ENCODE measurements at places on chromosomes 4 and X.

- no peak overlapping the region for H3K4me3 ChIP-seq
- no peaks in the 10 kb centered on the region for H3K4me1 ChIP-seq
- H3K36me3 ChIP-seq = no peaks in the 10 kb centered on the region
- H3K27me3 ChIP-seq = no peaks in the 10 kb centered on the region
- no peak for DNase-seq
- no peak overlapping the region for H3K27ac ChIP-seq
Measured at GRCh38 chr4:26397086-26397485, 76.3 kb downstream of the RBPJ start.

DNA sequence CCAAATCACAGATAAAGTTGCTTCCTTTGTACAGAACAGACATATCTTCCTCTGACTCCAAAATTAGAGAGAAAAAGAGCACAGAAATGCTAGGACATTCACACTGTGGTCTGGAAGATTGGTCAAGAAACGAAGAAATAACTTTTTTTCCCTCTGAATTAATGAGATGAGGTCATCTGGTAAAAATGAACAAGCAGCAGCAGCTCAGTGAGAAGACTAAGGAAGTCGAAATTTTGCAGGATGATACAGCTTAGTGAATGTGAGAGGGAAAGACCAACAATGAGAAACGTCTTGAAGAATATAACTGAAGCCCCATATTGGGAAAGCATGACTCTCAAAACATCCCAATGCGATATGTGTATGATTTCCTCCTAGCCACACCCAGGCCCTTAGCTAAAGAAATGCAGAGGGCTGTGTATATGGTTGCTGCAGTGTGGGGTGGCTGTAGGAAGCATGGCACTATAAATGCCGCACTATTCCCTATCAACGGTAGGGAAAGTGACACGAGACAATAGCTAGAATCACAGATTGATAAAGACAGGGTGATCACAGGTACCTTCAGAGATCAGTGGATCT is 208.6 kb downstream of the VEGFC start:
- no peak overlapping the region for H3K4me3 ChIP-seq
- no peaks in the 10 kb centered on the region for H3K27me3 ChIP-seq

GRCh38 chr4:167119392-167119791 is 114.9 kb downstream of the SPOCK3 start:
- H3K4me1 ChIP-seq = no peaks in the 10 kb centered on the region
- no peaks in the 10 kb centered on the region for H3K36me3 ChIP-seq
- no peak overlapping the region for H3K4me3 ChIP-seq

GRCh38 chr4:115973768-115974167 is 860.3 kb upstream of the NDST4 start:
- H3K27me3 ChIP-seq = no peaks in the 10 kb centered on the region
- no peak overlapping the region for H3K27ac ChIP-seq
- DNase-seq = no peak
- no peaks in the 10 kb centered on the region for H3K4me1 ChIP-seq
- H3K36me3 ChIP-seq = no peaks in the 10 kb centered on the region
- H3K4me3 ChIP-seq = no peak overlapping the region

GRCh38 chr4:94262163-94263016 is 54.7 kb downstream of the SMARCAD1 start:
- H3K27me3 ChIP-seq = no peaks in the 10 kb centered on the region
- peaks cover 7% of the 10 kb centered on the region for H3K36me3 ChIP-seq
- DNase-seq = no peak
- H3K27ac ChIP-seq = no peak overlapping the region
- no peaks in the 10 kb centered on the region for H3K4me1 ChIP-seq

- no peaks in the 10 kb centered on the region for H3K4me1 ChIP-seq
- no peak for DNase-seq
- H3K27me3 ChIP-seq = no peaks in the 10 kb centered on the region
- no peaks in the 10 kb centered on the region for H3K36me3 ChIP-seq
- no peak overlapping the region for H3K27ac ChIP-seq
Measured at GRCh38 chr4:53118676-53119075, 247.2 kb downstream of the SCFD2 start.

DNA sequence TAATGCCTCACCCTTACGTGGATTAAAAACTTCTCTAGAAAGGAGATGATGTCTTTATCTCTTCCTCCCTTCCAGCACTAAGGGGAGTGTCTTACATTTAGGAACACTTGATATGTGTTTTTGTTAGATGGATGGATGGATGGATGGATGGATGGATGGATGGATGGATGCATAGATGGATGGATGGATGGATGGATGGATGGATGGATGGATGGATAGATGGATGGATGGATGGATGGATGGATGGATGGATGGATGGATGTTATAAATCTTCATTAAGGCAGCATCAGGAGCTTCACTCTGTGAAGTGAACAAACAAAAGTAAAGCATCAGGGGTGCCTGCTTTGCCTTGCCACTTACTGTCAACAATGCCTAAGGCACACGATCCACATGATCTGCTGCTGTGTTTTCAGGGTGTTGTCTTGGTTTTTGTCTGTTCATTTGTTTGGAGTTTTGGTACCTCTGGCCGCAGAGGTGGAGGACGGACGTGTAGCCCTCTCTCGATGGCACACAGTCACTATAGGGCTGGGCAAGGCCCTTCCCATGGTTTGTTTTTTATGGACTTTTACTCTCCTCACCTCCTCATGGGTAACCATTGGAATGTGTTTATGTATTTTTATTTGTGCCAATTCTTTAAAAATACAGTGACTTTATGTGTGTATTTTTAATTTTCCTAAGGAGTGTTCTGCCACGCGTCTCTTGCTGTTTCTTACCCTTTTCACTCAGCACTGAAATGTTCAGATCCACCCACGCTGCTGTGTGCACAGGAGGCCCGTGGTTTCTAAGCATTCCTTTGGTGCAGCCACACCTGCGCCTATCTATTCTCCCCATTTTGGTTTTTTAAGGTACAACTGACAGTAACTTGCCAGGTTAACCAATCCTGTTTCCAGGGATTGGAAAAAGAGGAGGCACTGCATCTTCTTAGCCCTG is 91.8 kb upstream of the ENPP6 start:
- DNase-seq = no peak
- no peak overlapping the region for H3K4me3 ChIP-seq
- H3K36me3 ChIP-seq = no peaks in the 10 kb centered on the region
- no peaks in the 10 kb centered on the region for H3K27me3 ChIP-seq

DNA sequence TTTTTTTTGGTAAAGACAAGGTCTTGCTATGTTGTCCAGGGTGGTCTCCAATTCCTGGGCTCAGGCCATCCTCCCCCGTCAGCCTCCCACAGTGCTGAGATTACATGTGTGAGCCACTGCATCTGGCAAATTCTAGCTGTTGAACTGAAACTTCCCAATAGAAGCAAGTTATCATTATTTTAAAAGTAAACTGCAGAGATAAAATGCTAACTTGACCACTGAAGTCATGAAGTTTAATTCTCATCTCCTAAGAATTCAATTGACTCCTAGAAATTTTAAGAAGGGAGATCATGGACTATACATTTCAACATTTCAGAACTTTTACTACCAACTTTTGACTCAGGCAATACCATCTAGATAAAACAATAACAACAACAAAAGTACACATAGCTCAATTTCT is 11.7 kb upstream of the EXOSC9 start:
- H3K27ac ChIP-seq = no peak overlapping the region
- H3K36me3 ChIP-seq = no peaks in the 10 kb centered on the region
- DNase-seq = no peak
- H3K4me1 ChIP-seq = no peaks in the 10 kb centered on the region
- H3K4me3 ChIP-seq = no peak overlapping the region
- H3K27me3 ChIP-seq = peaks cover 2% of the 10 kb centered on the region

DNA sequence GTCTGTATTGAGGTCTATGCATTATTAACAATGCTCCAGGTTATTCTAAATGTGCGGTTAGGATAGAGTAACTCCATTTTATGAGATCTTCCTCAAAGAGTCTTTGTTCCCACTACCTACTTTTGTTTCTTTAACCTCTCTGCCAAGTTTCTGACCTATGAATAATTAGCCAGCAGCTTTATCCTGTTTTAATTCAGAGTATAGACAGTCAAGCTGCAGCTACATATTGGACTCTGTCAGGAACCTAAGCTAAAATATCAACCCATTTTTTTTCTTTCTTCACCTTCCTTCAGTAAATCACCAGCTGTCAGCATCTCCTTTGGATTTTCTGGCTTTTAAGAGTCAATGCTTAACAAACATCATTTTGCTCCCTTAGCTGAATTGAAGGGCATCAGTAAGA is 72.3 kb downstream of the TMEM47 start:
- H3K27ac ChIP-seq = no peak overlapping the region
- H3K4me3 ChIP-seq = no peak overlapping the region
- no peaks in the 10 kb centered on the region for H3K4me1 ChIP-seq
- DNase-seq = no peak

DNA sequence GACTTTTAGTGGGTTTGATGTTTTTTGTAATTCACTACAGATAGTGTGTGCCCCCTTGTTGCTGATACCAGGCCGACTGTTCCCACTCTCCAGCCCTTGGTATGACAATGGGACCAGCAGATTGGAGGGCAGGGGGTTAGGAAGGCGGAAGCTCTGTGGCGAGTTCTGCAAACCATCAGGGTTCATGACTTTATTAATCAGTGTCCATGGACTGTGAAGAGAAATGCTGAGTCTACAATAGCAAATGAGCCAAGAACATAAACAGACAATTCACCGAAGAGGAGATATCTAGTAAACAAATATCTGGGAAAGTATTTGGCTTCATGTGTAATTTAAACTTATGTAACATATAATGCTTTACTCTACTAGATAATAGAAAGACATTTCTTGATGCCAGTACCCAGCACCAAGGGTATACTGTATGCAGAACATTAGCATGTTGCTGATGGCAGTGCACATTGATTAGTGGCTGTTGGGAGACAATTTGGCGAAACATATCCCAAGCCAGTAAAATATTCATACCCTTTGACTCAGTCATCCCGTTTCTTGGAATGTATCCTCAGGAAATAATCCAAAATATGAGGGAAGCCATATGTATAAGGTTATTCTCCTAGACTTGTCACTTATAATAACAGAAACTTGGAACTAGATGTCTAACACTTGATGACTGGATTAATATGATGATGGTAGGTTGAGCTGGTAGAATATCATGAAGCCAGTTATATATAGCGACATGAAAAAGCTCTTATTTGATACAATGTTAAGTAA is 169.4 kb downstream of the PTTG2 start:
- peaks cover 3% of the 10 kb centered on the region for H3K36me3 ChIP-seq
- H3K4me3 ChIP-seq = no peak overlapping the region
- H3K27me3 ChIP-seq = no peaks in the 10 kb centered on the region
- H3K4me1 ChIP-seq = peaks cover 16% of the 10 kb centered on the region
- DNase-seq = no peak
- H3K27ac ChIP-seq = peak overlapping the region; percentile 16

DNA sequence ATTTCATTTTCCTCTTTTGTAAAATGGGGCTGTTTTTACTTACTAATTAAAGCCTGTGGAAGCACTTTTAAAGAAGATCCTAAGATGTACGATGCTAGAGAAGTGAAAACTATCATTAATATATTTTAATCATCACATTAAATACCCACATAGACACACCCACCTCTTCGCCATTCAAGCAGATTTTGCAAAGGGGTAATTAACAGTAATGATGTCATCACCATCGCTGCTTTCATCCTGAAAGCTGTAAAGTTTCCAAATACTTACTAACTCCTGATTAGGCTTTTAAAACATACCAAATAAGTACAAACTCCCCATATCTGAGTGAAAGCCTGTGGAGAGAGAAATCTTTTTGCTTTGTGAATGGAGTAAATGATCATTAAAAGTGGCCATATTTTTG is 17.6 kb upstream of the NYX start:
- H3K4me3 ChIP-seq = no peak overlapping the region
- no peaks in the 10 kb centered on the region for H3K27me3 ChIP-seq
- H3K27ac ChIP-seq = no peak overlapping the region
- no peaks in the 10 kb centered on the region for H3K4me1 ChIP-seq
- H3K36me3 ChIP-seq = no peaks in the 10 kb centered on the region

DNA sequence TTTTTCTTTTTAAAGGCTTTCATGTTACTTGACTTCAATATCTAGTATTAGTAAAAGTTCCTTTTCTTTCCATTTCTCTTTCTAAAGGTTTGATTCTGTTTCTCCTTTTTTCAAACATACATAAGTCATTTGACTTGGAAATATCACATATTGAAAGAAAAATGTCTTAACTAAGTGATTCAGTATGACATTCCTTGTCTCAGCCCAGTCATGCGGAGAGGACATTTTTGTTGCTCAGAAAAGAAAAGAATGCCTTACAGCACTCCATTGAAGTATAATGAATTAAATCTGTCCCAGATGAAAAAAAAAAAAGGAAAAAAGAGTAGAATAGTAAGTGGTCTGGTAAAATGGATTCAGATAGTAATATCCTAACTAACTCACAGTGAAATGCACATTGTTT is 466.1 kb downstream of the ADGRL3 start:
- no peak overlapping the region for H3K27ac ChIP-seq
- no peak overlapping the region for H3K4me3 ChIP-seq
- H3K36me3 ChIP-seq = peaks cover 10% of the 10 kb centered on the region
- H3K27me3 ChIP-seq = no peaks in the 10 kb centered on the region

- H3K27me3 ChIP-seq = no peaks in the 10 kb centered on the region
- no peak for DNase-seq
- peaks cover 2% of the 10 kb centered on the region for H3K36me3 ChIP-seq
- no peak overlapping the region for H3K27ac ChIP-seq
- no peak overlapping the region for H3K4me3 ChIP-seq
- no peaks in the 10 kb centered on the region for H3K4me1 ChIP-seq
Measured at GRCh38 chr4:75477201-75477600, 37.0 kb downstream of the RCHY1 start.

- no peak for DNase-seq
- no peaks in the 10 kb centered on the region for H3K27me3 ChIP-seq
- no peaks in the 10 kb centered on the region for H3K36me3 ChIP-seq
- no peak overlapping the region for H3K27ac ChIP-seq
- H3K4me1 ChIP-seq = no peaks in the 10 kb centered on the region
Measured at GRCh38 chrX:22650691-22651090, 349.1 kb upstream of the DDX53 start.

- H3K36me3 ChIP-seq = no peaks in the 10 kb centered on the region
- no peak for DNase-seq
- H3K27ac ChIP-seq = no peak overlapping the region
Measured at GRCh38 chr4:15914736-15915135, 23.8 kb downstream of the FGFBP1 start.

DNA sequence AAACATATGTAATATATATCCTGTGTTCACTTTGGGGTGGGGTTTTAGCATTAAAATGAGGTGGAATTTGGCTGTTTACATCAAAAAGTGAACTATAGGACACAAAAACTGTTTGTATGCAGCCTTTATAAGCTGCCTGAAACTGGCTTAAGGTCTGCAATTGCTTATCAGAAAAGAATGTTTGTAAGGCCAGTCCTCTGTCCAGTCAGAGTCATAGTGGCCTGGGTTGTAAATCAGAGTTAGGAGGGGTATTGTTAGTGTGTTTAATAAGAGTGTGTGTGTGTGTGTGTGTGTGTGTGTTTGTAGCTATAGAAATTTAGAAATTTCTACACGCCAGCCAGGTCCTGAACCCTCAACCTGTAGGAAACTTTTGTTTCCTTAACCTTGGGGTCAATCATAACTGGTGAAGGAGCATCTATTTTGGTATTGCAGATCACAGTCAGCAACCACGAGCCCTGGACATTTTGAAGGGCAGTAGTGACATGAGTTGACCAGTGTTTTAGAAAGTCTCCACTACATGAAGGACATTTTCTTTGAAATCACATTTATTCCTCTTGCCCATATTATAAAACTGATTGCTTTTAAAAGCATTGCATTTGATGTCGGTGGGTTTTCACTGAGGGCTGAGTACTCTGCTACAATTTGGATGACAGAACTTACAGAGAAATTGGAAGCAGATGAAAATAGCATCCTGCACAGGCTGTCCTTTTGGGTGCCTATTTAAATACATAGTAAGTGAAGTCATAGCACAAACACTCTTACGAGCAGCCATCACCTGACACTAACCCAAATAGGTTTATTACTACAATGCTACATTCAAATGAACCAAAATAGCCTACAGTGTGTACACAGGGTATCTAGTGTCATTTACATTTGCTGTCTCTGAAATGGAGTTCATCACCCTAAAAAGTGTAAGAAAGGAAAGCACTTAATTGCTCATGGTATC is 11.2 kb upstream of the TMEM154 start:
- H3K4me3 ChIP-seq = no peak overlapping the region
- H3K4me1 ChIP-seq = no peaks in the 10 kb centered on the region
- no peaks in the 10 kb centered on the region for H3K36me3 ChIP-seq
- no peak overlapping the region for H3K27ac ChIP-seq
